ENCODE measurements at places on chromosomes 4 and X.

DNA sequence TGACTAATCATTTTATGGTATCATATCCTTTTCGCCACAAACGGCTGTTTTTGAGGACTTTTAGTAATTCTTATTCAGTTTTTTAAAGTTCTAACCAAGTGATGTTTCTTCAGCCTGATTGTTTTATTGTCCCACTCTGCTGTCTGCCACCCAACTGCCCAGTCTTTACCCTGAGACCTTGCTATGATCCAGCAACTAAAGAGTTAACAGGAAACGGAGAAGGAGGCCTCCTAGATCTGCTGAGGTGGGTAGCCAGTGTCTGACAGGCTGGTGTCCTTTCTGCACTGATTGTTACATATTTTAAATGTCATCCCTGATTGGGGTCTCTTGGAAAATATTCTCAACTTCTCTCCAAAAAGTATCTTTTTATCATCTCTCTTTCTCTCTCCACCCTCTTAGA, 7.9 kb upstream of the TMEM150C start:
- no peak for DNase-seq

GRCh38 chr4:61805227-61805626, 605.1 kb downstream of the ADGRL3 start:
- no peak for DNase-seq

DNA sequence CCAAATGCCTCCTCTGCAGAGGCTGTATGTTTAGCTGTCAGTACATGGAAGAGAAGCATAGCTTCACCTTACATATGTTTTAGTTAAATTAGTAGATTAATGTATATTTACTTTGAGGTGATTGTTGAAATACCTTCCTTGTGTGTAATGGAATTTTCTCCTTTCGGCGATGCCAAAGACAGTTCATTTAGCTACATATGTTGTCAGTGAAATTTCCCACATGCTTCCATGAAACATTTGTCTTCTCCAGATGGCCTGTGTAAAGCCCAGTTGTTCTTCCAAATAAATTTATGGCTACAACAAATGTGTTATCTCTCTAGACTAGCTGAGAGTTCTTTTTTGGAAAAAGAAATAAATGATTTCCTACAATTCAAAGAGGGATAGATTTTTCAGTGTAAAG, 95.2 kb downstream of the GPAT3 start:
- DNase-seq, result no peak

DNA sequence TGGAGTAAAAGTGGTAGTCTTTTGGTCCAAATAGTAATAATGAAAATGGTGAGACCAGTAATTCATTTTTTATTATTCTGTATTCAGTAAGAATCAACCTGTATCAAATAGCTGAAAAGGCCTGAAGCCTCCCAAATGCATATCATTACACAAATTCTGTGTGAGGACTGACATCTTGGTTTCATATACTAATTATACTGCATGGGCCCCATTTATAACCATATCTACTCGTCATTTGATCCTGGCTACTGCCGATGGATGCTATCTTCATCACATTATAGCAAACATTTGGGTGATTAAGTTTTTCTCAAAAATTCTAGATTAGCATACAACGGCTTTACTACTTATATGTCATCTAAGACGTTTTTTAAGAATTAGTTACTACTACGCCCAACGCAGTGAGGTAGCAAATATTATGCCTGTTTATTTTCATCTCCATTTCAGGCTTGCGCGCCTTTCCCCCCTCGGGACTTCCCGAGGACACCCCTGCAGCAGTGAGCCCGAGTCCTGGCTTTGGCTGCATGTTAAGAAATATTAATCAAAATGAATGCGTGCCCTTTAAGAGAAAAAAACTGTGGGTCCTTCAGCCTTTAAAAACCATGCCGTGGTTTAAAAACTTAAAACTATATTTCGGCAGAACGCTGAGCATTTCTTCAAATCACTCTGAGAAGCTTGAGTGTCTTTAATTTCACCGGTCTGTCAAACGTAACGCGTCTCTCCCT, 814 bp upstream of the MMAA start:
- DNase-seq, result no peak

DNA sequence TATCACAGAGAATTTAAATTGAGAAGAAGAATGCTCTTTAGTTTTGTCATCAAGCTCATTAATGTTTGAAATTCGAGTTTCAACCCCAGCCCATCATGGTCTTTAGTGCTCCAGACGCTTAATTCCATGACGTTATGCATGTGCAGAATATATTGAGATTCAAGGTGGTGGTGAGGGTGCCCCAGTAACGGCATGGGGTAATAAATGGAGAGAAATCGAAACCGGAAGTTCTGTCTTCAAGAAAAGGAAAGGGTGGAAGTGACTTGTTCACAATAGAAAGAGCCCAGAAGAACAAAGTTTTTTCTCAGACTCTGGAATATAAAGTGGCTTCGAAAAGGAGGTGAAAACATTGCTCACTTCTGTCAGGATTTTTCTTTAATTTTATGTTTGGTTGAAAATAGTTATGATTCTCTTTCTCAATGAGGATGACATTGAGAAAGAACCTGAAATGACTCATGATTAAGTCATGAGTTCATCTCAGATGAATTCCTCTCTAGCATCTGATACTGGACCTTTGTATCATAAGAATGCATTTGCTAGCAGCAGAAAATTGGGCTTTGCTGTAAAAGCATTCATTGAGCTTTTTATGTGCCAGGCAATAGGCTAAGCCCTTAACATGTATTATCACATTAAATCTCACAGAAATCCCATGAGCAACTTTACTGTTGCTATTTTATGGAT, 779 bp upstream of the DDX60L start:
- DNase-seq, result no peak

DNA sequence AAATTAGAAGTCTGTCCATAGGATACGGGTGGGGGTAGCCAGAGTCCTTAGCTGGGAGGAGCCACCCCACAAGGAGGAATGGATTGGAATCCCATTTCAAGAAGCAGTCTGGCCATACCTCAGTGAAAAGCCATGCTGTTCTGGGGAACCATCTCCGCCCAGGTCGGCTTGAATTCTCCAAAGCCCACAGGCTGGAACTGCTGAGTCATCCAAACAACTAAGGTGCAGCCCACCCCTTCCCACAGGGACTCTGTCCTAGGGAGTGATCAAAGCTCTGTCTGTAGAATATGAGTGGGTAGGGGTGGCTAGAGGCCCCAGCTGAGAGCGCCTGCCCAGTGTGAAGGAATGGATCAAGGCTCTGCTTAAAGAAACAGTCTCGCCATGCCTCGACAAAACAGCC, 38.8 kb downstream of the ZXDA start:
- DNase-seq, result no peak

DNA sequence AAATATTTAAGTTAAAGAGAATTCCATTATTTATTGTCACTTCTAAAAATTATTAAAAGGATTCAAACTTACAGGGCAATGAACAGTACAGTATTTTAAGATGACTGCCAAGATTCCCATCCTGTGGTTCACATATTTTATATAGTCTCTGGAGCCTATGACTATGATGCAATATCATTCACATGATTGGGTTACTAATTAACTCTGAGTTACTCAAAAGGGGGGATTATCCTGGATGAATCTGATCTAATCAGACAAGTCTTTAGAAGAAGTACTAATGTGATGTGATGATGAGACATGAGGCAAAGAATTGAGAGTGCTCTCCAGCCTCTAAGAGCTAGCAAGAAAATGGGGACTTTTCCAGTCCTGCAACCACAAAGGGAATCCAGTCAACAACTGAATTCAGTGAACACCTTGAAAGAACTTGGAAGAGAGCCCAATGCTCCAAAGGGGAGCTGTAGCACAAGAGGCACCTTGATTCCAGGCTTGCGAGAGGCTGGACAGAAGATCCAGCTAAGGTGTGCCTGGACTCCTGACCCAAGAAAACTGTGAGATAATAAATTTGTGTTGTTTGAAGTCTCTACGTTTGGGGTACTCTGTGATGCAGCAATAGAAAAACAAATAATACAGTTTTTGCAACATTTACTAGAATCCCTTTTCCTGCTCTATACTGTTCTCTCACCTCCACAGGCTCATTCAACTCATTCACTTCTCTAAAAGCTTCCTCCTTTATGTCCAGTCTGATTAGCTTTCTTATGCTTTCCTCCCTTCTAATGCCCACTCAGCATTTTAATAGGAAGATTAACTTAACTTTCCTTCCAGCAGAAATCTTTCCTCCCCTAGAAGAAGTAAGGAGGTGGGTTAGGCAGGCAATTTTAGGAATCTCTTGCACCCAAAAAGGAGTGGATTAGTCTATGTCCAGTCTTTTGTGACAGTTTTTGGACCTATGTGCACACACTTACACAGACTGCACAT, 133.8 kb upstream of the LCORL start:
- no peak for DNase-seq

GRCh38 chrX:47620303-47620685, 637 bp upstream of the SYN1 start:
- no peak for DNase-seq

GRCh38 chr4:153116291-153116680, 88.0 kb upstream of the TRIM2 start:
- DNase-seq, result no peak

DNA sequence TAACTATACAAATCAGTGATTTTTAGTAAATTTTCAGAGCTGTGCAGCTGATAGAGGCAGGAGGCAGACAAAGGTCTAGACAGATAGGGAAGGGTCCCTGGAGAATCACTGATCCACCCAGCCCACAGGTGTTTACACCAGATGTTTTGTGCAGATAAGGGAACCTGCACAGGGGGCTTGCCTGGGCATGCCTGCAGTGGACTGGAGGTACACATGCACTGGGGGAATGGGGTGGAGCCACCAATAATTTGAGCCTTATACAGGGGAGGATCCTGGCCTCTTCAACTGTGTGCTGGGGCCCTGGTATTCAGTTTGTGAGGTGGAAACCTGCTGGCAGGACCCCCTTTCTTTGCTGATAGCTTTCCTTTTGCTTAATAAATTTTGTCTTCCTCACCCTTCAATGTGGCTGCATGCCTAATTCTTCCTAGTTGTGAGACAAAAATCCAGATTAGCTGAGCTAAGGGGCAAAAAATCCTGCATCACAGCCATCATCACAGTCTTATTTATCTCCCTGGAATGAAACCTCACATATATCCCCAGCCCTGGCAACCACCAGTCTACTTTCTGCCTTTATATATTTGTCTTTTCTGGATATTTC, 102.8 kb downstream of the KDM6A start:
- no peak for DNase-seq

DNA sequence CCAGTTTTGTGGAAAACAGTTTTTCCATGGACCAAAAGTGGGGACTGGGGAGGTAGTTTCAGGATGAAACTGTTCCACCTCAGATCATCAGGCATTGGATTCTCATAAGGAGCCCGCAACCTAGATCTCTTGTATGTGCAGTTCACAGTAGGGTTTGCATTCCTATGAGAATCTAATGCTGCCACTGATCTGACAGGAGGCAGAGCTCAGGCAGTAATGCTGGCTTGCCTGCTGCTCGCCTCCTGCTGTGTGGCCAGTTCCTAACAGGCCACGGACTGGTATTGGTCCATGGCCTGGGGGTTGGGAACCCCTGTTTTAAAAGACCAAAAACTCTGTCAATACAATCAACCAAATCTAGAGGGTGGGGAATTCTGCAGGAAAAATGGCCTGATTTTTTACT, 100.0 kb upstream of the EOLA2 start:
- DNase-seq, result no peak

GRCh38 chr4:94439606-94440005, 12.1 kb upstream of the PDLIM5 start:
- no peak for DNase-seq

GRCh38 chrX:133958997-133959688, 26.3 kb downstream of the GPC3 start:
- no peak for DNase-seq

- no peak for DNase-seq
Measured at GRCh38 chr4:157220371-157220881, at the start of gene GRIA2. TSS of gene GRIA2 (plus strand) at chr4:157220728. CDS start at chr4:157221043, 315 bp downstream.

GRCh38 chr4:8307121-8307520, 37.6 kb downstream of the HTRA3 start:
- no peak for DNase-seq

DNA sequence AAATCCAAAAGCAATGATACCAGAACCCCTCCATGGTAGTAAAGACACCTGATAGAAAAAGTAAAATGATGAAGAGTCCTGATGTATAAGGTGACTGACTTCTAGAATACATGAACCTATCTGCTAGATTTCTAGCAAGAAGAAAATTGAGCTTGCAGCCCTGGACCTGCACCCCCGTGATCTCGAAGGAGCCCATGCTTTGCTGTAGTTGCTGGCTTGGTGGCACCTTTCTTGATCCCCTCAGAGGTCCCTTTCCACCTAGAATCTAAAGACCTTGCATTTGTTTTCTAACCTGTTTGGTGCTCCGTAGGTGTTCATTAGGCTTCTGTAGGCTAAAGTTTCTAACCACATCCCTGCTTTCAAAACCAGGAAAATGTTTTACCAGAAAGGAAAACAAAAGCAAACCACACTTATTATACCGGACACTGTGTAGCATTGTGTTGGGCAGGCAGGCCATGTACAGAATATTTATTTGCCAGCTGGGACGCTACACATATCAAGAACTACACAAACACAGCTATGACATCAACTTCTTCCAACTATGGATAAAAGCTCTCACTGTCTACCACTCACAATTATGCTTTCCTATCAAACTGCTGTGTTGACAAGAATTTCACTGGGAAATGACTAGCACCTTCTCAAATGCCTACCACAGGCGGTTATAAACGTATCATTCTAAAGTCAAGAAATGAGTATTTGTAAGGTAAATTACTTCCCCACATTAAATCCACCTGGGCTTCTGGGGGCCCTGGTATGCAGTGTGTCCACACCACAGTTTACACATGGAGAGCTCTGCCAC, 316.2 kb downstream of the UNC5C start:
- DNase-seq, result no peak

DNA sequence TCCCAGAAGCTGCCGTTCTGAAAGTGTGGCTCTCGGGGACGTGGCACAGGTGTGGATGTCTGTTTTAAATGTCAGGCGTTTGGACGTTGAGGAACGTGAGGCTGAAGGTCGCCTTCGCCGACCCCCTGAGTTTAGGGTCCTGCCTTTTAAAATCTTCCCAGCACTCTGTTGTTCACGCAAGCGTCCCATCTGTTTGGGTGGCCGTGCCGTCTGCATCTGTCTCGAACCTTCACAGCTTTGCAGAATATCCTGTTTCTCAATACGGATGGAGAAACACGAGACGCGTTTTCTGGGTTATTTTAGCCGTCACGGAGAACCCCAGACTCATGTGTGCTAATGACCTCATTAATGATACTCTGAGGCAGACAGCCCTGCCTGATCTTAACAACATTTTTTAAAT, 31.5 kb downstream of the SHOX start:
- no peak for DNase-seq
